ENCODE measurements at places on chromosomes 5 and 9.

- no peak for DNase-seq
These were observed 107.1 kb upstream of the TNPO1 start for GRCh38 chr5:72709341-72709740.

GRCh38 chr5:9015260-9015936 is 530.5 kb downstream of the SEMA5A start:
- no peak for DNase-seq

DNA sequence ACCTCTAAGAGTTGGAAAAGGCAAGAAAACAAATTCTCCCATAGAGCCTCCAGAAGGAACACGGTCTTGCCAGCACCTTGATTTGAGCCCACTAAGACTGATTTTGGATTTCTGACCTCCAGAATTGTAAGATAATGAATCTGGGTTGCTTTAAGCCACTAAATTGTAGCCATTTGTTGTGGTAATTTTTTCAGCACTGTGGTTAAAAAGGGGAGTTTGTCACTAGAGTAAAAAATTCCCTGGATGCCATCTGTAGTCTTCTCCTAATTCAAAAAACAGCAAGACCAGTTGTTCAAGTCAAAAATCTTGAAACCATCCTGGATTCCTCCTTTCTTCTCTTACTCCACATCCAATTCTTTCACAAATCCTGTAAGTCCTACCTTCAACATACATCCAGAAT is 39.6 kb downstream of the NRG2 start:
- no peak for DNase-seq

DNA sequence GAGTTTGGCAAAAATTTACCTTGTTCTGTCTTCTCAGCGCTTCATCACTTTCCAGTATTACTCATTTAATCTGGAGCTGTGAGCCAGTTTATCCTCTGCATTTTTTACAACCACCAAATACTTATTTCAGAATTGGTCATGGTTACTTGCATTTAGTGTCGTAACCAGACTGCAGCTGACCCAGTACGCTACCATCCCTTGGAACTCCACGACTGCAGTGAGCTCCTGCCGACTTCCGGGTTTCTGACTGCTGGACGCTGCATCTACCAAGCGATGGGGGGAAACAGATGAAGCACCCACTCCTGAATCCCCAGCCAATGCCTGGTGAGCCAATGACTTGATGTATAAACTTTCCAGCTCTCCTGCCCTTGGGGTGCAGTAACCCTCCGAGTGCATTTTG is 174.4 kb upstream of the PRLR start:
- DNase-seq = no peak

DNA sequence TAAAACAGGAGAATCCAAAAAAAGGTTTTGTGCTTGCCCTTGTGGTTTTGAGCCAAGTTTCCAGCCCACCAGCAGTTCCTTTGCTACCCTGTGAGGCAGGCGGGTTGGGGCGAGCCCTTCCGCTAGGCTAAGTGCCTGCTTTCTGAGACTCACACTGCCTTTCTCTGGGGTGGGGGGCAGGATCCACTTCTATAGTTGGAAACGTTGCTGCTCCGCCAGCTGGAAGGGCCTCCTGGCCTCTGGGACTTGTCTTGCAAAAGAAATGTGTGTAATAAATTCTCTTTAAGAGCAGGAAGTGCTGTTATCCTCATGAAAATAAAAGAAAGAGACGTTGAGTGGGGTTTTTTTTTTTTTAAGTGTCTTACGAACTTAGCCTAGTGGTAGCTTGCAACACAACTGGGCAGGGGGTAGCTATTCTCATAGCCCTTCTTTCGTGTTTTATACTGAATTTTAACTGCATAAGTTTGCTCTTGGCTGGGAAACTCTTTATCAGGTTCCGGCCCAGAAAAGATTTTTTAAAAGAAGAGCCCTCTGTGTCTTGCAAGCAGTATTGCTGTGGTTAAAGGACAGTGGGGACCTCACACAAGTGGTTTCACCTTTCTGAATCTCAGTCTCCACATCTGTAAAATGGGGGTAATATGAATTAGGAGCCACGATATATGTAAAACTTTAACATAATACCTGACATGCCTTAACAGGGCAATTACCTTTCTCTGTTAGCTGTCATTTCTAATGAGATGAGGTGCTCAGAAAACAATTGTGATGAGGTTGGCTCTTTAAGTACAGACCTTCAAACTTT is 19.8 kb downstream of the JADE2 start:
- no peak for DNase-seq

- no peak for DNase-seq
These were observed 11.5 kb upstream of the FAF2 start for GRCh38 chr5:176436656-176437055.

- no peak for DNase-seq
These were observed 4.5 kb downstream of the WHRN start for GRCh38 chr9:114500697-114501292.

DNA sequence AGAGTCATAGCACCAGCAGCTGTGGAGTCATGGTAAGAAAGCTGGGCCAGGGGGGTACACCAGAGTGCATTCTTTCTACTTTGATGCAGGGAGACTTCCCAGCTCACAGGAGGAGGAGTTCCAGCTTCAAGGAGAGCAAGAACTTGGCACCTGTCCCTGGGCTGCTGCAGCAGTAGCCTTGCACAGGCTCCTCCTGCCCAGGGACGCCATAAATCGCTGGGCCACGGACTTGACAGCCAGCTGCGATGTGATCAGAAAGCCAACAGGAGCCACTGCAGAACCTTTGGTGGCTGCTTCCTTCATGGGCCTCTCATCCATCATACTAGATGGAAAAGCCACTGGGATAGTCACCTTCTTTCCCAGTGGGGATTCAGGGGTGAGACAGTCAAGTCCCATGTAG is 234.7 kb downstream of the NMUR2 start:
- no peak for DNase-seq

All from NCI-H1694 treated with DMSO at 0.1 percent for 48 hours (cell line).